Right lobe of liver (tissue), 6 donors: ENCODE measurements at places on chromosomes 7 and 10.

GRCh38 chr10:99555825-99556523 is 23.2 kb downstream of the NKX2-3 start:
- no peak for DNase-seq

DNA sequence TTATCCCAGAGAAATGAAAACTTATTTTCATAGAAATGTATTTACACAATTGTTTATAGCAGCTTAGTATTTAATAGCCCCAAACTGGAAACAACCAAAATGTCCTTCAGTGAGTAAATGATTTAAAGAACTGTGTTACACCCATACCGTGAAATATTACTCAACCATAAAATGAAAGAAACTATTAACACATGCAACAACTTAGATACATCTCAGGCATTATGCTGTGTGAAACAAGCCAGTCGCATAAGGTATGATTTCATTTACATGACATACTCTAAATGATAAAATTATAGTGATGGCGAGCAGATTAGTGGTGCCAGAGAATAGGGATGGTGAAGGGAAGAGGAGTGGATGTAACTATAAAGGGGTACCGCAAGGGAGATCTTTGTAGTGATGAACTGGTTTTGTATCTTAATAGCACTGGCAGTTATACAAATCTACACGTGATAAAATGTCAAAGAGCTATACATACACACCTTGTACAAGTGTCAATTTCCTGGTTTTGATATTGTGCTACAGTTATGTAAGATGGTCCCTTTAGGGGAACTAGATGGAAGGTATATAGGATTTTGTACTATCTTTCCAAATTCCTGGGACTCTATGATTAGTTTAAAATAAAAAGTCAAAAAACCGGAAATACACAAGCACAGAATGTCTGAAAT is 40.5 kb downstream of the MACC1 start:
- DNase-seq: no peak

GRCh38 chr7:129169686-129170440 is 18.6 kb upstream of the SMO start:
- DNase-seq: no peak

DNA sequence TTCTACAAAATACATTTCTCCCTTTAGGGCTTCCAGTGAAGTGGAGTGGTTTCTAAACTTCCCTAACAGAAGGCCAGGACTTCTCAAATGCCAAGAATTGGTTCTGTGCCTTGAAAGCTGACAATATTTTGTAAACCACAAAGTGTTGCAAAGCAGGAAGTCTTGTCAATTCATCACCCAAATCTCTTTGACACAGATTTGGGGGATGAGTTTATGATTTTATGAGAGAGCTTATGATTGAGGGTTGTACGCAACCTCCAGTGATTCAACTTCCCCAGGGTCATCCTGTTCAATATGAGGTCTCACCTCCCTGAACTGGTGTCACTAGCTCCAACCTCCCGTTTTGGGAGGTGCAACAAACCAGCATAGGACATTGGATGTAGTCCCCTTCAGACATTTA is 83.7 kb downstream of the PRLHR start:
- DNase-seq: no peak

GRCh38 chr10:103772096-103772845 is 83.1 kb downstream of the SH3PXD2A start:
- DNase-seq: peak; percentile 56

GRCh38 chr10:96512524-96513304 is 1.0 kb downstream of the TLL2 start:
- DNase-seq: no peak

- DNase-seq: no peak
These were observed 263.7 kb upstream of the PPP2R2D start for GRCh38 chr10:131636841-131637724.

- no peak for DNase-seq
These were observed 94.9 kb downstream of the NPSR1 start for GRCh38 chr7:34752929-34753328.

GRCh38 chr7:157483515-157483914 is 146.7 kb downstream of the DNAJB6 start:
- no peak for DNase-seq

DNA sequence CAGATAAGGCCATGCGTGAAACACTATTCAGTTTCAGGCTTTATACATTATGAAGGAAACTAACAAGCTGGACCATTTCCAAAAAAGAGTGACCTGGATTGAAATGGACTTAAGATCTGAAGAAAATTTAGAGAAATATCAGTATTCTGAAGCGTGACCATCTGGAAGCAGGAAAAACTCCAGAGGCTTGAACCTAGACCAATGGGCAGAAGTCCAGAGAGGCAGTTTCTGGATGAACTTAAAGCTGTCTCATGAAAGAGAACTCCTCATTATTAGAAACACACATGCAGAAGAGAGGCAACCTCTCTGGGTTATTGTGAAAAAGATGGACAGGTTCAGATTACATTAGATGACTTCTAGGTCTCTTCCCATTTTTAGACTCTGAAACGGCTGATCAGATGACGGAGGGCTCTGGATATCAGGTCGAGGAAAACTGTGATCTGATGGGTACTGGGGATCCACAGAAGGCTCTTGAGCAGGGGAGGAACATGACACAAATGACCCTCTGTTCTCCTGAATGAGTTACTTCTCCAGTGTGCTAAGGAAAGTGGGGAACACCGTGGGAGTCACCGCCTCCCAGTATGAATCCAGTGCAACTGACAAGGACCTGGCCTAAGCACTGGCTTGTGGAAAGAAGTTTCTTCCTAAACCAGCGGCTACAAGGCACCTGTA is 116.5 kb downstream of the SPDYE5 start:
- no peak for DNase-seq

DNA sequence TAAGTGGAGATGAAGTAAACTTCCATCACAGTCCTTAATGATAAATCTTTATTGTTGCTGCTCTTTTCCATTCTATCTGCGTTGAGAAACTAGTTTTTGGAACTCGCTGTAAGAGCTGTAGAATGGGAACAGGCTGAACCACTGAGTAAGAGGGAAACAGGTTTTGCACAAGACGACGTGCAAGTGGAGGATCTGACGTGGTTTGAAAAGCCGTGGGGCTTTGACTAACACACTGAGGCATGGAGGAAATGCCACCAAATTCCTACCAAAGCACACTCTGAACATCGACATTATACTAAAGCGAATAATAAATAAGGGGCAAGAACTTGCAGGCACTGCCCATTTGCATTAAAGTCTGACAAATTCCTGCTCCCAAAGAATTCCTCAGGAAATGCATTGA is 160.6 kb downstream of the KLF6 start:
- DNase-seq: no peak

GRCh38 chr10:68112837-68113236 is 3.5 kb downstream of the MYPN start:
- DNase-seq: no peak

DNA sequence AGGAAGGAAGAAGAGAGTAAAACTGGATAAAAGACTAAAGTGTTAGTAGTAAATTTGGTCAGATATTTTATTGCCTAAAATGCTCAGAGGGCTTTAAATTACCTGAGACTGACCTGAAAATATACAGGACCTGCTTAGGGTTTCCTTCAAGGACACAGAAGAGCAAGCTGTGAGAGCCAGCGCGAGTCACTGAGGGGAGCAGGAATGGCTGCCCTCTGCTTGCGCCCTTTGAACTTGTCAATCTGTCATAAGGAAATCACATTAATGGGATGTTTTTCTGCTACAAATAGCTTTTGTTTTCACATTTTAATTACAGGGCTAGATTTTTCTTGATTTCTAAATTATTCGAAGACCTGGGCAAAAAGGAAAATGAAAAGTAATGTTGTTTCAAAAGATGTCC is 26.9 kb downstream of the DNAJB9 start:
- DNase-seq: no peak

DNA sequence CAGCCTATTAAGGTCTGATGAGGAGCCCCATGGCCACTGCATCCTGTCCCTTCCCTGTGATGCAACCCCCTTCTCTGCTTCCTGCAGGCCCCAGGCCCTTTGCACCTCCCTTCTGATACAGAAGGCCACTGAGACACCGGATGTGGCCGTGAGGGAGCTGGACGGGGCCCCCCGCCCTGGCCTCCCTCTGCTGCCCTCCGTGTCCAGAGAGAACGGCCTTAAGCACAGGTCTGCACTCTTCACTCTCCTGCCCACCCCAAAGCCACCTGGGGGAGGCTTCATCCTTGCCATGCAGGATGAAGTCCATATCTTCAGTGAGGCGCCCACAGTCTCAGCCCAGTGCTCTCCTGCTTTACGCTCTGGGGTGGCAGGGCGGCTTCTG is 86.9 kb upstream of the GNA12 start:
- DNase-seq: peak; percentile 21

- DNase-seq: no peak
These were observed 18.9 kb upstream of the FFAR4 start for GRCh38 chr10:93547522-93547921.

GRCh38 chr10:60951272-60951724 is 7.3 kb upstream of the RHOBTB1 start:
- DNase-seq: no peak

DNA sequence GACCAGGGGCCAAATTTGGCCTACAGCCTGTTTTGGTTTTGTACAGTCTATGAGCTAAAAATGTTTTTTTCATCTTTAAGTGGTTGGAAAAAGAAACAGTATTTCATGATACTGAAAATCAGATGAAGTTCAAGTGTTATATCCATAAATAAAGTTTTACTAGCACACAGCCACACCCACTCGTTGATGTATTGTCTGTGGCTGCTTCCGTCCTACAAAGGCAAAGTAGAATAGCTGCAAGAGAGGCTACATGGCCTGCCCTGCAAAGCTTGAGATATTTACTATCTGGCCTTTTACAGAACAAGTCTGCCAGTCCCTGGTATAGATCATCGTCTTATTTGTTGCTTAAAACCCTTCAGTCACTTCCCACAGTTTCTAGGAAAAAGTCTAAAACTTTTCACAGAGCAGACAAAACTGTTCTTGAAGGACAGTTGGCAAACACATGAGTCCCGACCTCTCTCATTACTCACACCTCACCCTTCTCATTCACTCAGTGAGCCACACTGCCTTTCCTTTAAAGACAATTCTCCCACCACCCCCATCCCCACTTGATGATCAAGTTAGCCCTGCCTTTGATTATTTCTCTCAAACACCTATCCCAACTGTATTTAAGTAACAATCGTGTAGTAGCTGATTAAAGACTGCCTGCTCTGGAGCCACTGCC is 9.9 kb downstream of the RHEB start:
- DNase-seq: no peak

- DNase-seq: peak; percentile 41
These were observed 76.0 kb upstream of the PDGFA start for GRCh38 chr7:595621-596010.

DNA sequence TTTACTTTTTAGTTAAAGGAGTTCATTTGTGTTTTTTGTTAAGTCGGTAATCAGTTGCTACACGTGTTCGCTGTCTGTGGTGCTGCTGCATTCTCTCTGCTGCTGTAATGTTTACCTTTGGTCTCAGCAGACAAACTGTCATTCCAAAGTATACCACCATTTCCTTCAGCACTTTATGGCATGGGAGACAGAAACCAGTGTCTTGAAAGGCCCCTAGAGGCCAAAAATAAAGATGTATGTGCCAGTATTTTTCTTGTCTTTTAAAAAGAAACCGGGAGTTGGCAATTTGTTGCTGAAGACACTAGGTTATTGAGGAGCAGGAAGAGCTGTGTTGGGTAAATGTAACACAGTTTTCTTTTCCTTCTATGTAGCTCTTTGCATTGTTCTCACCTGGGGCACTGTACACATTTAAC is 24.1 kb downstream of the ZNF92 start:
- DNase-seq: no peak

- DNase-seq: no peak
These were observed 60.3 kb downstream of the CAMK1D start for GRCh38 chr10:12409613-12410012.

DNA sequence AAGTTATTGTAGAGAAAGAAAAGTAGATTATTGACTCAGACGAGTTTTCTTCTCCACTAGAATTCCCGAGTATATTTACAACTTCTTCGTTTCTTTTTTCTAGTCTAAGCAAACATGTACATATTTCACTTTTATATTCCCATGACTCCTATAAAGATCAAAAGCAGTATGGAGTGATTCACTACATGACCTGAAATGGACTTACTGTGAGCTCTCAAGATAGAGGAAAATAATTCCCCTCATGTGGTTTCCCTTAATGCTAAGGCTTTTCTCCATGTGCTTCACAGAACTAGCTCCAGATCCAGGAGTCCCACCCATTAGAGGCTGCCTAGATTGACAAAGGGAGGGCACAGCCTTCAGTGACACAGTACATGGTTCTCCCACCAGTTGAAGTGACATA is 823.1 kb upstream of the LRRTM3 start:
- no peak for DNase-seq

- no peak for DNase-seq
These were observed 228.5 kb downstream of the CACNB2 start for GRCh38 chr10:18368682-18369081.

DNA sequence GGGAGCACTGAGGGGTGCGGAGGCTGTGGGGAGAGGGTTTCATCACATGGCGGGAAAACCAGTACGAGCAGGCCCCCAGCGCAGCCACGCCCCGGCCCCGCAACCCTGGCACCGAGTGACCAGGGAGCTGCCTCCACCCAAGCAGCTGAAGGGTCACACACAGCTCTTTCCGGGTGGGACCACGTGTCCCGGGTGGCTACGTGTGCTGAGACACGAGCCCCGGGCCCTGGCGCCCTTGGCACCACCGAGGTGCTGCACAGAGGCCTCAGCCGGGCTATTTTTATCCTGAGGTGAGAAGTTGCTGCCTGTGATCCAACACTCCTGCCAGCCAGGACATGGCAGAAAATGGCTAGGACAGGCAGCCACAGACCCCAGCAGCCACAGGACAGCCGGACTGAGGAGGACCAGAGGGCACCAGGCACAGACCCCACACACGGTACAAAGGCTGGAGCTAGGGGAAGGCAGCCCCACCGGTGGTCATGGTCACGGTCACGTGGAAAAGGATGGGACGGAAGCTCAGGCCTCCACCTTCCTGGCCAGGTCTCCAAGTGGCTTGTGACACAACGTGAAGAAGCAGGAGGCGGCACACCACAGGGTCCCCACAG is 223.7 kb downstream of the MAD1L1 start:
- peak; percentile 43 for DNase-seq

- no peak for DNase-seq
These were observed 82.0 kb downstream of the BMS1 start for GRCh38 chr10:42864575-42864974.

GRCh38 chr10:26474026-26474425 is 35.9 kb downstream of the APBB1IP start:
- DNase-seq: no peak

DNA sequence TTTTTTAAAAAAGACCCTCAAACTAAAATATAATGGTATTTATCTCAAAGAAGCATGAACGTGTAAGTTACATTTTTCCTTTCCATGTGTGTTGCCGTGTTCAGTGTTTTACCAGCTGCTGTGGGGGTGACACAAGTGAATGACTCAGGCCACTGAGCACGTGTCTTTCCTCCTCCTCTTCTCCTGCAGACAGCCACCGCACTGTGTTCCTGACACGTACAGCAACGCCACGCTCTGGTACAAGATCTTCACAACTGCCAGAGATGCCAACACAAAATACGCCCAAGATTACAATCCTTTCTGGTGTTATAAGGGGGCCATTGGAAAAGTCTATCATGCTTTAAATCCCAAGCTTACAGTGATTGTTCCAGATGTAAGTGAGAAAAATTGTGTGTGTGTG is 29.7 kb downstream of the TMEM248 start:
- DNase-seq: no peak

GRCh38 chr10:28842321-28842720 is 165.0 kb downstream of the BAMBI start:
- no peak for DNase-seq
